ENCODE measurements at places on chromosomes 4 and X.

DNA sequence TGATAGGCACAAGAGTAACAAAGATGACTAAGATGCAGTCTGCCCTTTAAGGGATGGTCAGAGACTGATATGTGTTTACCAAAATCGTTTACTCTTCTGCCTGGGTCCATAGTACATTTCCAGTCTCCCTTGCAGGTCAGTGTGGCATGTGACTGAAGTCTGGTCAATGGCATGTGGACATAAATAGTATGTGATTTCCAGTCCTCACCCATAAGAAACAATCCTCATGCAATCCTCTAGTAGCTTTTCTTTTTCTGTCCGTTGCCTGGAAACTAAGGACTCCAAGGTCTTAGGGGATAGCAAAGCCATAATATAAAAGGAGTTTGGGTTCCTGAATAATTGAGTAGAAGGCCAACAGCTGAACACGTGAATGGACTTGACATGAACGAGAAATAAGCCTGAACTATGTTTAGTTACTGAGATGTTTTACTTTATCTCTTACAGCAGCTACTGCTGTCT is 1.1 kb downstream of the SLC9B2 start:
- DNase-seq, result peak; percentile 22

- no peak for DNase-seq
Observed at GRCh38 chr4:129364747-129365452, 268.9 kb downstream of the C4orf33 start.

- no peak for DNase-seq
Observed at GRCh38 chr4:140157341-140157740, 3.4 kb upstream of the MAML3 start.

DNA sequence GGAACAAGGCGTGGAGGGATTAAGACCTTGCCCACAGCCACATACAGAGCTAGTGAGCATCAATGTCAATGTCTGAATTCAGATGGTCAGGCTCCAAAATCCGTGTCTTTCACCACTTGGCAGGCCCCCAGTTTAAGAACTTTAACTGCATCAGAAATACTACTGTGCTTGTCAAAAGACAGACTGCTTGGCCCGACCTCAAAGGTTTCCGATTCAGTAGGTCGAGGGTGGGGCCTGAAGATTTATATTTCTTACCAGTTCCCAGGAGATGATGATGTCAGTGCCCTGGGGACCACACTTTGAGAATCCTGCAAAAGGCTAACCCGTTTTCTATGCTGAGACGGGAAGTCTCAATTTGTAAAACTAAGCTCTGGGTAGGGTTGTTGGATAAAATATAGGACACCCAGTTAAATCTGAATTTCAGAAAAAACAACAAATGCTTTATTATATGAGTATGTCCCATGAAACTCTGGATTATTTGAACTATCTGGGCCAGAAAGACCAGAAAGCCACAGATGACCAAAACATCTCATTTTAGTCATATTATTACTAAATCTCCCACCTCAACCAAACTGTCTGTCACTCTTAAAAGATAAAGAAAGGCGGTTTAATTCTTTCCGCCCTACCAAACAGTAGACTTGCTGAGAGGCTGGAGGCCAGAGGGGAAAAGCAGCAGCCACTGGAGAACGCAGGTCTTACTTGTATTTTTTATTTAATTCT is 42.7 kb downstream of the GATB start:
- no peak for DNase-seq

GRCh38 chr4:150145090-150145945 is 67.1 kb downstream of the DCLK2 start:
- DNase-seq, result peak; percentile 41

- DNase-seq, result no peak
Observed at GRCh38 chr4:10082459-10083272, 33.9 kb downstream of the WDR1 start.

- DNase-seq, result no peak
Observed at GRCh38 chr4:151012820-151013219, 2.3 kb downstream of the LRBA start.

GRCh38 chrX:10433296-10433965 is 187.0 kb downstream of the MID1 start:
- DNase-seq, result peak; percentile 12

DNA sequence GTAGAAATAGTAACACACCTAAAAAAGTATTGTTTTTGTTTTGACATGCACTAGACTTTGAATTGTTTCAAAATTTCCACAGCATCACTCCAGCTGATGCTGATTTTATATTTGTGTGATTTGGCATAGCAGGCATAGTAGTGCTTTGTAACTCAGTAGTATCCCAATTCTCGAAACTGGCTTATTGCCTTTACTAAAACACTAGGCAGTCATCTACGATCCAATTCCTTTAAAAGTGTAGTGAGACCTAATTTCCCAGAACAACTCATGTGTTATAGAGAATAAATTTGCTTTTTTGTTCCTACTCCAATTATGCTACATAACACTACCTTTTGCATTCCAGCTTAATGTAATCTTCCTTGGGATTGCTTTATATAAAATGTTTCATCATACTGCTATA is 797.7 kb downstream of the ADGRL3 start:
- no peak for DNase-seq

DNA sequence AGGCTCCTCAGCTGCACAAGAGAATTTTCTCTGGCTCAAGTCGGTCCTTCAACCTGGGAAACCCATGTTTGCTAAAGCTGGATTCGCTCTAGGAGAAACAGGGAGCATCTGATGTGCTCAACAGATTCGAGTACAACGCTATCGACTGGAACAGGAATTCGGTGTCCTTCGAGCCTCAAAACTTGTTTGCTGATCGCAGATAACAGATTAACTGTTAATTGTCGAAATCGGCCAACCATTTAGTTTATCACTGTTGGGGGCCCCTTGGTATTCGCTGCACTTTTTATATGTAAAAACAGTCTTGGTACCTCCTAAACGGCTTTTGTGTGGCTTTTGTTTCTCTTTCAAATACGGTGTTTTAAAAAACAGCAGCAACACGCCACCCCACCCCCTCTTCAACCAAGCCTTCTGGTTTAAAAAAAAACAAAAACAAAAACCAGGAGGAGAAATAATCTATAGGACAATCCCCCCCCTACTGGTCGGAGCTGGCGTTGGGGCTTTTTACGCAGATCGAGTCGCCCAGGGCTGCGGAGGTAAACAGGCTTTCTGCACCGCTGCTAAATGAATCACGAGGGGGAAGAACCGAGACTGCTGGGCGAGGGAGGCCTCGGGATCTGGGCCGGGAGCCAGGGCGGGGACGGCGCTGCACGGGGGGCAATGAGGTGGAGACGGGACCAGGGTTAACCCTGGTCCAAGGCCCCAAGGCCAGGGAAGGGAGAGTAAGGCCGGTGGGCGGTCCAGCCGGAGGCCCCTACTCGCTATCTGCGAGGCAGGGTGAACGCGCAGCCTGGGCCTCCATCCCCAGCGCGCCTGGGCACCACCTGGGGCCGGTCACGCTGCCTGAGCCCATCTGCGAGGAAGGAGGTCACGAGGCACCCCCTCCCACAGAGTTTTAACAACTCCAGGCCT is 71.7 kb upstream of the BCOR start:
- peak; percentile 79 for DNase-seq

GRCh38 chr4:170580651-170581050 is 490.9 kb upstream of the AADAT start:
- no peak for DNase-seq

GRCh38 chr4:173002830-173003561 is 165.6 kb upstream of the GALNT7 start:
- no peak for DNase-seq
